ENCODE measurements at places on chromosomes 3 and 15. TPM values are rescaled to one million over a fixed set of nuclear protein-coding genes. Genes with fewer than 3 reads are reported as not detected.
A peak's percentile ranks its signal among the peaks of the same experiment; 100 is the strongest.

LSAMP gene
- total RNA-seq = not detected

DNA sequence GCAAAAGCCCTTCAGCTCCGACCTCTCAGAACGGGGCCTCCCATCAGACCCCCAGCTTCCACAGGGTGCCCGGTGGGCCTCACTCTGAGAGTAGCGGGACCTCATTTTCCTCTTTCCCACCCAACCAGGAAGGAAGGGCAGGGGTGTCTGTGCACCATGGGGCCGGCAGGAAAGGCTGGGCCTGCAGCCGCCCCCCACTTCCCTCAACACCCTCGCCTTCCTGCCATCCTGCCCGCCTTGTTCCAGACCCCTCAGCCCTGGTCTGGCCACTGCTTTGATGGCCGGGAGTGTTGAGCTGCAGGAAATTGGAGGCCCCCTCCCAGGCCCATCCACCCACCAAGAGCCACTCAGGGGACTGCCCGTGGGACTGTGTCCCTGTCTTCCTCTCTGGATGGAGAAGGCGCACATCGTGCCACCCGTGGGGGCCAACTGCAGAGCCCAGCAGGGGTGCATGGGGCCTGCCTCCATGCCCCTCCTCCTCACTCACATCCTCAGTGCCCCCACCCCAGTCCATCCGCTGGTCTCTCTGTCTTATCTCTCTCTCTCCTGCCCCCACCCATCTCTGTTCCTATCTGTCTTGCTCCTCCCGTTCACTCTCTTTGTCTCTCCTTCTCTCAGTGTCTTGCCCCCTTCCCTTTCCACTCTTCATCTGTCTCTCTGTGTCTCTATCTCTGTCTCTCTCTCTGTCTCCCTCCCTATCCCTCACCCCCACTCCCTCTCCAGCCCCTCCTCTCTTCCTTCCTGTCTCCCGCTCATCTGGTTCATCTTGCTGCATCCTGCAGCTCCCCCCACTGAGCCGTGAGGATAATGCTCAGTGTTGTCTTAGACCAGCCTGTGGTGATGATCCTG, 1.8 kb upstream of the PLXND1 start:
- peak; percentile 21 for DNase-seq

DNA sequence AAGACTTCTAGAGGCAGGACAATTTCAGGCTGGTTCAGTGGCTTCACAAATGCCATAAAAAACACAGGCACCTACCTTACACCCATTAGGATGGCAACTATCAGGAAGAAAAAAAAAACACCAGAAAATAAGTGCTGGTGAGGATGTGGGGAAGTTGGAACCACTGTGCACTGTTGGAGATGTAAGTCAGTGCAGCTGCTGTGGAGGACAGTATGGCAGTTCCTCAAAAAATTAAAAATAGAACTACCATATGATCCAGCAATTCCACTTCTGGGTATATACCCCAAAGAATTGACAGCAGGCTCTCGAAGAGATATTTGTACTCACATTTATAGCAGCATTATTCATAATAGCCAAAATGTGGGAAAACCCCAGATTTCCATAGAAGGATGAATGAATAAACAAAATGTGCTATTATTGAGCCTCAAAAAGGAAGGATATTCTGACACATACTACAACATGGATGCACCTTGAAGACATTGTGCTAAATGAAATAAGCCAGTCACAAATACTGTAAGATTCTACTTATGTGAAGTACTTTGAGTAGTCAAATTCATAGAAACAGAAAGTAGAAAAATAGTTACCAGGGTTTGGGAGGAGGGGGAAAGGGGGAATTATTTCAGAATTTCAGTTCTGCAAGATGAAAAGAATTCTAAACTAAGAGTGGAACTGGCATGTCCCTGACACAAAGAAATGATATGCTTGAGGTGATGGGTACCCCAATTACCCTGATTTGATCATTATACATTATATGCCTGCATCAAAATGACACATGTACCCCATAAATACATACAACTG, 40.9 kb downstream of the NR1D2 start:
- DNase-seq = no peak

DNA sequence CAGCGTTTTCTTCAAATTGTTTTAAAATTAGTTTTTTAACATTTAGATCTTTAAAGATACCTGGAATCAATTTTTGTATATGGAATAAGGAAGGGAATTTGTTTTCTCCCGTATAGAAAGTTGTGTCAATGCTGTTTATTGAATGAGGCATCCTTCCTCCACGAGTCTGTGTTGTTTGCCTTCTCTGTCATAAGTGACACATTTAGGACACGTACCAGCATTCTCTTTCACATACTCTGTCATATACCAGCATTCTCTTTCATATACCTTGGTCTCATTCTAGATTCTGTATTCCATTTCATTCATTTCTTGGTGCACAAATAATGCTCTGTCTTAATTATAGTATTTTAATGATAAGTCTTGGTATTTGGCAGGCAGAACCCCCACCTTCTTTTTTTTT, 10.3 kb downstream of the ATP11B start:
- DNase-seq = no peak

DNA sequence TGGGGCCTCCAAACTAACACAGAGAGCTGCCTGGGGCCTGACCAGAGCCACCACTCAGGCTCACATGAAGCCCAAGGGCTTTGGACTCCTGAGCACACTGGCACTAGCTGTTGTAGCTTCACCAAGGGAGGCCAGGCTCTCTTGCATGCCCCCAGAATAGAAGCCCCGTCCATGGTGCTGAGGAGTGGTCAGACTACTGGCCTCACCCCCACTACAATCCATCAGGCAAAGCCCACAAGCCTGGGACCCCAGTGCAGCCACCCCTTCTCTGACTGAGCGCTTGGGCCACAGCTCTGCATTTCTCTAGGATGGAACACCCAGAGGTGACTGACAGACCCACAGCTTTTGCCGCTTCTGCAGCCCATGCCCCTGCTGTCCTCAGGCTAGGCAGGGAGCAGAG, 180.8 kb downstream of the PYDC2 start:
- DNase-seq = no peak

DNA sequence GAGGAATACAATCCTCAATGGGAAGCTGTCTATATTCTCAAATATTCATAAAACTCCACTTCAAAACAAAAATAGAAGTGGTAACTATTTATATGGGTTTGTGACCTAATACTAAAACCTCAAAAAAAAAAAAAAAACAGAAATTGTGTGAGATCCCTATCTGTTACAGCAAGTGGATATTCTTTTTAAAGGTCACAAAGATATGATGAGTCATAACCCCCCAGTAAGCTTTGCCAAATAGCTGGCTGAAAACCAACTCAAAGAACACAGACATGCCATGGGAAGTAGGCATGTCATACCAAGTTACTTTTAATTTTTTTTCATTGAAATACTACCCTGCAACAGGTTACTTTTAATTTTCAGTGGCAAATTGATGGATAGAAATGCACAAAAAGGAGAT, 62.5 kb downstream of the CBLB start:
- DNase-seq = peak; percentile 58

DNA sequence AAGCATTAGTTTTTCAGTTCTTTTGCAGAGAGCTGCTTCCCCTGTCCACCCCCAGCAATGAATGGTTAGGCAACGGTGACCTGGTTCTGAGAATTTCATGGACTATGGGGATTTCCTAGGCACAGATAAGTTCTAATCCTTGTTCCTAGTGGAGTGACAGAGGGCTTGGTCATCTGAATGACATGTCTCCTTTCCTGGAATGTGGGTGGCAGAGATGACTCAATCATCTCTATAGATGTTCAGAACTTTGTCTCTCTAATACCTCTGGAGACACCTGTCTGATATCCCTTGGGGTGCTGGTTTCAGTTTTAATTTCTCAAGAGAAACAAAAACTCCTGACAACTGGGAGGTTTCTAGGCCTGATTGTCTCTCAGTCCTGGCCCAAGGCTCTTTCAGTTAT, 10.4 kb downstream of the PLA2G4E start:
- peak; percentile 33 for DNase-seq

DNA sequence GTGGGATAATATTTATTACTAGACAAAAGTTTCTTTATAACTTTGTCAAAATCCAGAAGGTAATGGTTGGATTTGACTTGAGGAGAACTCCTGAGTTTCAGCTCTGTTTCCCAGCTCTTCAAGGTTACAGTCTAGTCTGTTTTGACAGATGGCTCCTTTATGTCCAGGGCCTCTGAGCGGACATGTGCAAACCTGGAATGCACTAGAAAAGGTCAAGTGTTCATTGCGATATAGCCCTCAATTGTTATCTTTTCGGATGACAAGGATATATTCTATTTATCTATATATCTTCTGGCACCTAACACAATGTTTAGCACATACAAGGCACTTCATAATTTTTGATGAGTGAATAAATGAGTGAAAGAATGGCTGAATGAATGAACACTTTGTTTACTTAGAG, 513.2 kb upstream of the GOLIM4 start:
- no peak for DNase-seq

All from renal cortical epithelial cell (primary cell).